ENCODE measurements at places on chromosomes 6 and 20. TPM values are rescaled to one million over a fixed set of nuclear protein-coding genes. Genes with fewer than 3 reads are reported as not detected.

DNA sequence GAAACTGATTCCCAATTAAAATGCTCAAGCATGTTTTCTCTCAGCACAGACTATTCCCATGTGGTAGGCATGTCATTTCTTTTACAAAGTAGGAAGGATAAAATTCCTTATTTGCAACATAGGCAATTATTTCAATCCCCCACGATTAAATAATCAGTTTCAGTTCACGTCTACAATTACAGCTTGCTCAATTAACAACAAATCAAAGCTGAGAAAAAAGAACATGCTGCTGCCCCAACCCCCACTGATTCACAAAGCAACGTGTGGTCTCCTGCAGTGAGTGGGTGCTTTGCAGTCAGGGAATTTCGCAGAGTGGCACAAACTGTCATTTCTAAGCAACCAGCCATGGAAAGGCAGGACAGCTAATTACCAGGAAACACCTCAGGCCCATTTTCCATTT, 17.0 kb downstream of the RNASET2 start:
- no peaks in the 10 kb centered on the region for H3K27me3 ChIP-seq
- DNase-seq: no peak
- no peak overlapping the region for H3K4me3 ChIP-seq
- peaks cover 9% of the 10 kb centered on the region for H3K36me3 ChIP-seq
- H3K27ac ChIP-seq: no peak overlapping the region
- H3K4me1 ChIP-seq: no peaks in the 10 kb centered on the region

DNA sequence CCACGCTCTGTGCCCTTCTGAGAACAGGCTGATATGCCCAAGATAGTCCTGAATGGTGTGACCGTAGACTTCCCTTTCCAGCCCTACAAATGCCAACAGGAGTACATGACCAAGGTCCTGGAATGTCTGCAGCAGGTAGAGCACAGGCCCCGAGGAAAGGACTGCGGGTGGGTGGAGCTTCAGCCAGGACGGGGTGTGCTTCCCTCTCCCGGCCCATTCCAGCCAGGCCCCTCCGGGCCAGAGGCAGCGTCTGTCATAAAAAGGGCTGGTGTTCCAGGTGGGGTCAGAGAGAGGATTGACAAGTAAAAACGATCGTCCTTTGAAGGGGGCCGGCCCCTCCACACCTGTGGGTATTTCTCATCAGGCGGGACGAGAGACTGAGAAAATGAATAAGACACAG, 1.3 kb downstream of the RTEL1 start:
- H3K27me3 ChIP-seq: no peaks in the 10 kb centered on the region
- peaks cover 4% of the 10 kb centered on the region for H3K4me1 ChIP-seq
- H3K27ac ChIP-seq: no peak overlapping the region
- H3K4me3 ChIP-seq: peak overlapping the region; percentile 91
- DNase-seq: no peak

- H3K36me3 ChIP-seq: no peaks in the 10 kb centered on the region
- H3K27me3 ChIP-seq: no peaks in the 10 kb centered on the region
- DNase-seq: peak; percentile 32
- H3K4me3 ChIP-seq: no peak overlapping the region
- no peaks in the 10 kb centered on the region for H3K4me1 ChIP-seq
- H3K27ac ChIP-seq: no peak overlapping the region
Observed at GRCh38 chr6:113027780-113028179, 680.6 kb downstream of the RFPL4B start.

- no peaks in the 10 kb centered on the region for H3K36me3 ChIP-seq
- peak; percentile 89 for DNase-seq
- no peak overlapping the region for H3K27ac ChIP-seq
- H3K4me1 ChIP-seq: no peaks in the 10 kb centered on the region
Observed at GRCh38 chr6:125191916-125192609, 38.5 kb downstream of the TPD52L1 start.

GRCh38 chr6:10534419-10534762, 13.2 kb downstream of the GCNT2 start:
- no peaks in the 10 kb centered on the region for H3K4me1 ChIP-seq
- H3K4me3 ChIP-seq: no peak overlapping the region
- no peaks in the 10 kb centered on the region for H3K36me3 ChIP-seq
- no peak overlapping the region for H3K27ac ChIP-seq

GRCh38 chr6:156347246-156347645, 429.9 kb upstream of the ARID1B start:
- no peaks in the 10 kb centered on the region for H3K36me3 ChIP-seq
- no peaks in the 10 kb centered on the region for H3K4me1 ChIP-seq
- no peak overlapping the region for H3K4me3 ChIP-seq
- H3K27ac ChIP-seq: no peak overlapping the region

FNDC1 gene
- 0.45 TPM for total RNA-seq

DNA sequence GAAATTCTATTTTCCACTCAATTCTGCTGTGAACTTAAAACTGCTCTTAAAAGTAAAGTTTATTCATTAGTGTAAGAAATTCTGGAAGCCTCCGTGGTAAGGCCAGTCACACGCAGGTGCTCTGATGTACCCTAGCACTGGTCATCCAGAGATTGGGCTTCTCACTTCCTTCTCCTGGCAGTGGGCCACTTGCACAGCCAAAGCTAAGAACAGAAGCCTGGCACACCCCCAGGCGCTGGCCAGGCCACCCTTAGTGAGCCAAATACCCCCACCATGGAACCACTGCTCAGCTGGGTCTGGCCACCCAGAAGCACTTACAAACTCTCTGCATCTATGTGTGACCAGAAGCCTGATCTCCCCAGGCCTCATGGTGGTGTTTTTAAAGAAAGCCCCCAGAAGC, 35.3 kb upstream of the ARFGEF2 start:
- no peaks in the 10 kb centered on the region for H3K27me3 ChIP-seq
- no peak overlapping the region for H3K4me3 ChIP-seq
- H3K36me3 ChIP-seq: no peaks in the 10 kb centered on the region
- H3K27ac ChIP-seq: no peak overlapping the region
- DNase-seq: peak; percentile 20
- no peaks in the 10 kb centered on the region for H3K4me1 ChIP-seq

GRCh38 chr6:1394514-1395463, 5.4 kb downstream of the FOXF2 start:
- no peak overlapping the region for H3K27ac ChIP-seq
- peaks cover 98% of the 10 kb centered on the region for H3K27me3 ChIP-seq
- H3K4me1 ChIP-seq: peaks cover 9% of the 10 kb centered on the region
- DNase-seq: peak; percentile 47

CAPN11 gene
- 0.31 TPM for total RNA-seq

- no peak for DNase-seq
- no peaks in the 10 kb centered on the region for H3K4me1 ChIP-seq
- no peak overlapping the region for H3K4me3 ChIP-seq
- no peak overlapping the region for H3K27ac ChIP-seq
- H3K27me3 ChIP-seq: no peaks in the 10 kb centered on the region
Observed at GRCh38 chr6:140320081-140321080, 945.9 kb upstream of the CITED2 start.

DNA sequence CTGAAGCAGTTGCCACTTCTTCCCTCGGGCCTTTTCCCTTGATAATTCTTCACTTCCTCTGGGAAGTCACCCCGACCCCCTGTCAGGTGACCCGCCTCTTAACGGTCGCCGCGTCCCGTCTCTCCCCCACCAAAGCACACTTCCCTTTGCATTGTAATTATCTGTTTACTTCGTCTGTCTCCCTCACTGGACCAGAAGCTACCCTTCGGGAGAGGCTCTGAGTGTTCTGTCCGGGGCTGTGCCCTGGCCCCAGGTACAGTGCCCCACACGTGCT, 771 bp upstream of the SNAI1 start:
- H3K36me3 ChIP-seq: peaks cover 26% of the 10 kb centered on the region
- DNase-seq: no peak
- peaks cover 14% of the 10 kb centered on the region for H3K27me3 ChIP-seq
- H3K4me3 ChIP-seq: peak overlapping the region; percentile 75

- H3K27me3 ChIP-seq: no peaks in the 10 kb centered on the region
- no peaks in the 10 kb centered on the region for H3K4me1 ChIP-seq
- DNase-seq: no peak
Observed at GRCh38 chr6:30804333-30804732, 60.0 kb upstream of the IER3 start.

DNA sequence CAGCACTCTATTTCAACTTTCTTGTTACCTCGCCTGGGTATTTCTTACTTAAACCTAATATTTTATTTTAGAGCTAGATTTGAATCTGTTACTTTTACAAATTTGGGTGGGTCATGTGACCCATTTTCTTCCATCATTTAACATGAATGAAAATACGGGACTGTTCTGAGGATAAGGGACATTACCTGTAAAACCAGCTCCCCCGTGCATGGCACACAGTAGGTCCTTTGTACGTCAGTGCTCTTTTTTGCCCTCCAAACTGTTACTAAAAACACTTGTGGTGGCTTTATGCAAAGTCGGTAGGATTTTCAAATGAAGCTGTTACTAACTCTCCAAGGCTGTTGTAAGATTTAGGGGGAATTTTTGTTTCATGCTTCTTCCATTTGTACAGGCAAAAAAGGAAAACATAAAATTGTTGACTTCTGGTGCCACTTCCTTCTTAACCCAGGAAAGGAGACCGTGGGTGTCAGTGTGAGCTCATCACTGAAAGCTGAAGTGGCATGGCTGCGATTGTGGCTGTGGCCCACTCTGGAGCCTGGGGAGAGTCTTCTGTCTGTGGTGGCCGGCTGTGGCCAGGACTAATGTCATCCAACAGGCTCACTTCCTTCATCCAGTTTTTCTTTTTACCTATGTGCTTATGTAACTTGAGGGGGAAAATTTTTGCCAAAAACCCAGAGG, 40.2 kb upstream of the PXDC1 start:
- H3K4me1 ChIP-seq: no peaks in the 10 kb centered on the region
- no peak overlapping the region for H3K4me3 ChIP-seq
- DNase-seq: no peak
- H3K36me3 ChIP-seq: no peaks in the 10 kb centered on the region
- H3K27ac ChIP-seq: no peak overlapping the region

GRCh38 chr20:35318502-35319157, 26.4 kb upstream of the FAM83C start:
- peaks cover 6% of the 10 kb centered on the region for H3K36me3 ChIP-seq
- H3K4me3 ChIP-seq: no peak overlapping the region
- H3K4me1 ChIP-seq: no peaks in the 10 kb centered on the region
- DNase-seq: no peak
- H3K27me3 ChIP-seq: no peaks in the 10 kb centered on the region
- H3K27ac ChIP-seq: no peak overlapping the region

DNA sequence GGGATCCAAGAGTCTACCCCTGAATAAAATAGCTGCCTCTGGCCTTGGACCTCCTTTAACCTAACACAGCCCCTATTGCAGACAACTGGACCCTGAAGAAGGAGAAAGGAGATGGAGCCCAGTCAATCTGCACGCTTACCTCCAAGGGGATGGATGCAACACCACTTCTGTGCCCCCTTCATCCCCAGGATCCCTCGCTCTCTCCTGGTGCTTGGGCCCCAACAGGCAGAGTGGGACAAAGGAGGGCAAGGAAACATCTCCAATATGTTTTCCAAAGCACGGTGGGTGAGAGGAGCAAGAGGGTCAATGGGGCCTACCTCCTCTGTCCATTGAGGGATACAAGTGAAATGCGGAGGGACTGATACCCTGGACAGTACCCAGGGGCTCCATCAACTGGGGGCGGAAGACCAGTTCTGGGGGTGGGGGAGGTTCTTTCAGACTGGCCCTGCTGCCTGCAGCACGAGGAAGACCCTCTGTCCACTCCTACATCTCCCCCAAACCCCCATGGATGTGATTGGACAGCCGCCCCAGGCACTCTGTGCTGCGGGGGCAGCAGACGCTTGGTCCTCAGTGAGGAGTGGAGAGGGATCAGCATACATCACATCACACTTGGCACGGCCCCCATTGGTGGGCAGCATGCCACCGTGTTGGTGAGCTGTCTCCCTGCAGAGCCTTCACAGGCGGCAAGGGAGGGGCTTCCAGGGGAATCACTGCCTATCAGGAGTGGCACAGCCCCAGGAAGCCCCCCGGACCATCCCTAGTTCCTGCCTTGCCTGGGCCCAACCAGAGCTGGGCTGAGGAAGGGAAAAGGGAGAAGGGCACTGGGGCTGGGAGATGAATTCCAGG, 70.6 kb downstream of the MRPL14 start:
- H3K27me3 ChIP-seq: no peaks in the 10 kb centered on the region
- peaks cover 14% of the 10 kb centered on the region for H3K4me1 ChIP-seq
- no peak overlapping the region for H3K27ac ChIP-seq
- H3K4me3 ChIP-seq: no peak overlapping the region

DNA sequence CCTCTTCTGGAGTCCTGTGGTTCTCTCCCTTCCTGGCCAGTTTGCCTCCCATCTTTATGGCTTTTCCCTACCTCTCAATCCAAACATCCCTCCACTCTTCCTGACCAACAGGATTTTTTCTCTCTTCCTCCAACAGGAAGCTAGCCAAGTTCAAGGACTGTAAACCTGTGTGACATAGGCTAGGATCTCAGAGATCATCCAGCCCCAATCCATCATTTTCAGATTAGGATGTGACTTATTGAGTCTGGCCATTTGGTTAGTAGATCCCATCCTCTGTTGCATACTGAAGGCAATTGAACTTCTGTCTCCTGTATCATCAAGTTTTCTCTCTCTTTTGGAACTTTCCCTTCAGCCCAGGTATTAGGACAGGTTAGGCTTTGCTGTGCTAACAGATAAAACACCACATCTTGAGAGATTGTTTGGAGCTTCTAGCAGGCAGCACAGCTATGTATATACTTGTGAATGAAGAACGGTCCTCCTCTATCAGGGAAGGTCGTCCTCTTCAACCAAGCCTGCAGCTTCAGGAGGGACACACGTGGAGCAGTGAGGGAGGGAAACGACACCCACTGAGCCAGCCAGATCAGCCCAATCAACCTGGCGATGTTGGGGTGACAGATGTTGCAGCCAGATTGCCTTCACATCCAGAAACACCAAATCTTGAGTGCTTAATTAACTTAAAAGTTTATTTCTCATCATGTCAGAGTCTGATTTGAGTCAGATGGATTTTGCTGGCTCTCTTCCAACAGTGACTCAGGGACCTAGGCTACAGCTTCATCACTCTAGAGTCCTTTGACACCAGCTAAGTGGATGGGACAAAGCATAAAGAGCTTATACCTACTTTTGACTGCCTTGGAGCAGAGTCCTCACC, 106.8 kb downstream of the GJA10 start:
- H3K27me3 ChIP-seq: no peaks in the 10 kb centered on the region
- no peaks in the 10 kb centered on the region for H3K4me1 ChIP-seq
- no peak for DNase-seq
- peaks cover 6% of the 10 kb centered on the region for H3K36me3 ChIP-seq

DNA sequence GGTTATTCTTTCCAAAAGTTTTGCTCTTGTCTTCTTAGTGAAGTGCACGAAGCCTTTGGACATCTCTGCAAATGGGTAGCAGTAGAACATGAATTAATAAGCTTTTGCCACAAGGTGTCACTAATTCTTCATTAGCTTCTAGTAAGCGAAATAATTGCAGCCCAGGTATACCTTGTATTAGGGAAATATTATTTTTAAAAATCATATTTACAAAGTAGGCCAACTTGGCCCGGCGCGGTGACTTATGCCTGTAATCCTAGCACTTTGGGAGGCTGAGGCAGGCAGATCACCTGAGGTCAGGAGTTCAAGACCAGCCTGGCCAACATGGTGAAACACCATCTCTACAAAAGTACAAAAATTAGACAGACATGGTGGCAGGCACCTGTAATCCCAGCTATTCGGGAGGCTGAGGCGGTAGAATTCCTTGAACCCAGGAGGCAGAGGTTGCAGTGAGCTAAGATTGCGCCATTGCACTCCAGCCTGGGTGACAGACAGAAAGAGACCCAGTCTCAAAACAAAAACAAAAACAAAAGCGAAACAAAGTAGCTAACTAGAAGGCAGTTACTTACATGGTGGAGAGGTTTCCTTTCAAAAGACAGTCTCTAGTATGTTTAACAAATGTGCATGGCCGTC, 8.8 kb upstream of the RSPH3 start:
- H3K36me3 ChIP-seq: no peaks in the 10 kb centered on the region
- H3K27ac ChIP-seq: no peak overlapping the region
- H3K4me3 ChIP-seq: no peak overlapping the region
- H3K4me1 ChIP-seq: no peaks in the 10 kb centered on the region
- no peak for DNase-seq

Data from endodermal cell (in vitro differentiated cells).